ENCODE measurements at places on chromosomes 12 and 14.

DNA sequence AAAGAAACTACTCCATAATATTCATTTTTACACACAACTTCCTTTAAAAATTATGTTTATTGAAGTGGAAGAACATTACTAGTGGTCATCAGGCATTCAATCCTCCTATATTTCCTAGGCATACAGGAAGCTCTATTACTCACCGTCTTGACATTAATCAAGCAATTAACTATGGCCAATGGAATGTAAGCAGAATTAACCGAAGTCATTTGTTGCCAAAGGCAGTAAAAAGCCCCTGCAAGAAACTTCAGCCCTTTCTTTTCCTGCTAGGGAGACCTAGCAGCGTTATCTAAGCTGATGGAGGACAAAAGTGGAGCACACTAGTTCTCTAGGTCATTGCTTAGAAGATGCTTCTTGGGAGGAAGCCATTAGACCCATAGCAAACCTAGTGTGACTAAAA, 399.6 kb downstream of the KCNH5 start:
- no peak for DNase-seq

- DNase-seq = no peak
These were observed 172.7 kb upstream of the CNOT2 start for GRCh38 chr12:70070494-70071007.

- no peak for DNase-seq
These were observed 5.5 kb downstream of the TNFAIP2 start for GRCh38 chr14:103128631-103129300.

DNA sequence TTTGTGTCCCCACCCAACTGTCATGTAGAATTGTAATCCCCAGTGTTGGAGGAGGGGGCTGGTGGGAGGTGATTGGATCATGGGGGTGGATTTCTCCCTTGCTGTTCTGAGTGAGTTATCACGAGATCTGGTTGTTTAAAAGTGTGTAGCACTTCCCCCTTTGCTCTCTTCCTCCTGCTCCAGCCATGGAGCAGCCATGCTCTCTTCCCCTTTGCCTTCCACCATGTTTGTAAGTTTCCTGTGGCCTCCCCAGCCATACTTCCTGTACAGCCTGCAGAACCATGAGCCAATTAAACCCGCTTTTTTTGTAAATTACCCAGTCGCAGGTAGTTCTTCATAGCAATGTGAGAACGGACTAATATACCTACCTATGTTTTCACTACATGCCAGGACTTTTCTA, 2.6 kb upstream of the POC1B start:
- no peak for DNase-seq

DNA sequence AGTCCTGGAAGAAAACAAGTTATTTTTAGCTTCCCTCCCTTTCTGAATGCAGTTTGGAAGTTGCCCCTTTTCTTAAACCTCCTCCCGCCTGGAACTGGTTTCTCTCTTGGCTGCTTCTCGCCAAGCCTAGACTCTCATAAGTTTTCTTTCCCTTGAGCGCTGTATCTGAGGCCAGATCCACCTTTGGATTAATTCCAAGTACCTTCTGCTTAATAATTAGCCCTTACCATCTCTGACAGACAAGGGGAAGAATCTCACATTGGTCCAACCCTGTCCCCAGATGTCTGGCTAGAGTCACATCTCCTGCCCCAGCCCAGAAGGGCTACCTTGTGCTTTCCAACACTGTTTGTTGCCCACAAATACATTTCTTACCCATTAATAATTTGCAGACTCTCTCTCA, 161.8 kb upstream of the RGS6 start:
- no peak for DNase-seq

GRCh38 chr12:106171117-106171750, 32.5 kb upstream of the NUAK1 start:
- DNase-seq = no peak

DNA sequence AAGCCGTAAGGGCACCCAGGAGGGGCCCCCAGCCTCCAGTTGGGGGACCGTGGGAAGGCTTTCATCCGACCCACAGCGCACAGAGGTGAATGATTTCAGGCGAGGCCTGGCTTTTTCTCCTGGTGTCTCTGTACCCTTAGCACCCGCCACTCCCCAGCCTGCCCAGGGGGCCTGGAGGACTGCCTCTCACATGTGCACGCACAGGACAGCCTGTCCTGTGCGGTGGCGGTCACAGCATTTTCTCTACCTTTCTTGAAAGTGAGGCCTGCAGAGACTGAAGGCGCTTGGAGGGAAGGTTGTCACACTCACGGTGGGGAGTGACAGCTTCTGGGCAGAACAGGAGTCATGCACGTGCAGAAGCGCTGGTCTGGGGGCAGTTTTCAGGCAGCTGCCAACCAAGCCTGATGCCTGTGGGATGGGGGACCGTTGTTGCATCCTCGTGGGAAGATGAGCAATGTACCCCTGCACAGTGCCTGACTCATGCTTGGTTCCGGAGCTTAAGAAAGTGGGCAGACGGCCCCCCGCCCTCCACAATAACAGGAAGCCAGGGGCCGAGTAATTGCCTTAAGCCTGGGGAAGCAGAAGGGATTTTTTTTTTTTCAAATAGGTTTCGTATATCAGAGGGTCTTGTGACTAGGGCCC, 148.1 kb downstream of the TSPAN9 start:
- no peak for DNase-seq

GRCh38 chr12:77035226-77035625, 30.1 kb downstream of the E2F7 start:
- DNase-seq = no peak

DNA sequence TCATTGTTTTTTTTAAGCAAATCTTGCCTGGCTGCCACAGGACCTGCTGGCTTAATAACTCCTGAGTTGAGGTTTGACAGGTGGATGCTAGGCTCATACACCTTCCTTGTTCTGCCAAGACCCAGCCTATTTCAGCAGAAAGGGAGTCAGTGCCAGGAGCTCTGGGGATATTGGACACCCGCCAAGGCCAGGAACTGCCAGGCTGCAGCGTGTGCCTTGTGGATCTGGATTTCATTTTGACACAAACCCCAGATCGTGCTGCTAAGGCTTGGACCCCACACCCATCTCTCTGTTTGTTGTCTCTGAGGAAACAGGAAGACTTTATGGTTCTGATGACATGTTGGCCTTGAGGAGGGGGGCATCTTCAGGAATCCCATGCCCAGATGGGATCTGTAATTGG, 44.4 kb upstream of the PRIMA1 start:
- no peak for DNase-seq

- no peak for DNase-seq
These were observed 262.6 kb downstream of the PCNX1 start for GRCh38 chr14:71169861-71170260.
